ENCODE measurements at places on chromosomes 3 and 15. TPM values are rescaled to one million over a fixed set of nuclear protein-coding genes. Genes with fewer than 3 reads are reported as not detected.

Gene GOLGA8O
- total RNA-seq, result 2.0 TPM

Gene AHSG
- total RNA-seq, result not detected

Gene MESP2
- 0.20 TPM for total RNA-seq

Gene TRIM71
- total RNA-seq, result not detected

Gene OR5K2
- total RNA-seq, result not detected

DNA sequence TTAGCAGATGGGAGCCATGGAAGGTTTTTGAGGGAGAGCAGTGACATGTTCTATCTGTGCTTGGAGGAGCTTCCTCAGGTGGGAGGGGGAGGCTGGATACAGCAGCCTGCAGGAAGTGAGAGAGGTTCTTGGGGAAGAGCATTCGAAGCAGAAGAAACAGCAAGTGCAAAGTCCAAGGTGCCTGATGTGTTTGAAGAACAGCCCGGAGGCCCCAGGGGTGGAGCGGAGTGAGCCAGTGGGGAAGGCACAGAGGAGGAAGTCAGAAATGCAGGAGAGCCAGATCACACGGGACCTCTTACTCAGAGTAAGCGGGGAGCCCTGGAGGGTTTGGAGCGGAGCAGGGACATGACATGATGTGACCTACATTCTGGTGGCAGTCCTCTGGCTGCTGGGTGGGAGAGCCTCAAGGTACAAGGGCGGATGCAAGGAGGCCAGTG lies 10.8 kb downstream of the ITGA11 start:
- DNase-seq, result no peak

- no peak for DNase-seq
Measured at GRCh38 chr3:151113343-151113742, 27.9 kb downstream of the MED12L start.

- DNase-seq, result no peak
Measured at GRCh38 chr3:102699104-102699818, 264.4 kb downstream of the ZPLD1 start.

- no peak for DNase-seq
Measured at GRCh38 chr3:191414732-191415131, 46.2 kb upstream of the PYDC2 start.

GRCh38 chr3:49015765-49016164 lies 2.6 kb downstream of the DALRD3 start:
- no peak for DNase-seq

DNA sequence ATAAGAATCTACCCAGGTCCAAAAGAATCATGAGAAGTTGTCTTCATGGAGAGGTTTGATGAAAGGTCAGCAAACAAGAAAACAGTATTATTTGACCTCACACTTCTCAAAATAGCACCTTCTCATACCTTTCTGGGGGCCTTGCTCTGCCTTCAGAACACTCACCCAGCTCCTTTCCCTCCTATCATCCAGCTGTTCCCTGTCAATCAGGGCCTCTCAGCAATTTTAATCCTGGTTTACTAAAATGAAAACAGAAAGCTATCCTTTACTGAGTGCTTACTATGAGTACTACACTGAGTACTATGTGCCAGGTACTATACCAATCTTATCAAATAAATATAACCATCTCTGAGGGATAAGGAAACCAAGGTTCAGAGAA lies 138.6 kb downstream of the GAP43 start:
- no peak for DNase-seq

DNA sequence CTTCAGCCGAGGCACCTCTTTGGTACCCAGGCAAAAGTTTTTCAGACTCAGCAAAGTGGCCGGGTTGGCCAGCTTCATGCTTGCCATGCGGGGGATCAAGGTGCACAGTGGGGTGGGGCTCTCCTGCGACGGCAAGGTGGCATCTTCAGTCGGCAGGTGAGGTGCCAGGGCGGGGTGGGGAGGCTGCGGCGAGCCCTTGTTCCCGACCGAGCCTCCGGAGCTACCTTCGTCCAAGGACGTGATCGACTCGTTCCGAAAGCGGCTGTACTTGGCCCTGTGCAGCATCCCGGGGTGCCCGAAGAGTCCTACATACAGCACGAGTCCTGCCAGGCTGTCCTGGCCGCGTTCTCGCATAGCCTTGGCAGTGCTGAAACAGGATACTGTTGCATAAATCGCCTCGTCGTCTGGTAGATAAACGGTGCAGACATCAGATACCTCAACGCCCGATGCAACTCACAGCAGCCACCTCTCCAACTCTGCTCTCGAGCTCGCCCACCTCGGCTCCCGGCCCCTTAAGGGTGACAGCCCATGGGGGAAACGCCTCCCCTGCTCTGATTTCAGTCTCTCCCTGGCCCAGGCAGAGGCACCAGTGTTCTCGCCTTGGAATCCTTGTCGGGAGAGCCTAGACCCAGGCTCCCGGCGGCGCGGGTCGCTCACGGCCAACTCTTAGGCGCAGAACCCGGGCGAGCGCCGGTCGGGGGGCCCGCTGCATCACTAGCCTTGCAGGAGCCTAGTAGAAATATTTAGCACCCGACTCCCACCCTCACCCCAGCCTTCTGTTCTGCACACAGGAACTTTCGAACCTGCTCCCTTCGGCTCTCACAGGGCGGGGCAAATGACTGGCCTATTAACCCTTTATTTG lies 826 bp downstream of the SHC4 start:
- peak; percentile 59 for DNase-seq

DNA sequence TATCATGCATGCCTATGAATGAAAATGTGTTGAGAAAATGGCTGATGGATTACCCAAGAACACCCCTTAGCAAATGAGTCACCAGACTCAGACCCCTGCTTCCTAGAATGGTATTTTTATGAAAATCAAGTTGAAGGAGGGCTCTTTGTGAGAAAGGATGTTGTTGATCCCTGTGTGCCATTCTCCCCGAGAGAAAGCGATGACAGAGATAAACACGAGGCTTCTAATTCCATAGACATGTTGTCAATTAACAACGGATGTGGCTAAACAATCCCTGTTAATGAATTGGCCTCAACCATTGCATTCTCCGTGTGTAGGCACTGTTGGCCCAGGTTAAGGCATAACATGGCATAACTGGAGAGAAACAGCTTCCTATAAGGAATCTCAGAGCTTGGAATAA lies 5.8 kb upstream of the OXTR start:
- DNase-seq, result no peak

DNA sequence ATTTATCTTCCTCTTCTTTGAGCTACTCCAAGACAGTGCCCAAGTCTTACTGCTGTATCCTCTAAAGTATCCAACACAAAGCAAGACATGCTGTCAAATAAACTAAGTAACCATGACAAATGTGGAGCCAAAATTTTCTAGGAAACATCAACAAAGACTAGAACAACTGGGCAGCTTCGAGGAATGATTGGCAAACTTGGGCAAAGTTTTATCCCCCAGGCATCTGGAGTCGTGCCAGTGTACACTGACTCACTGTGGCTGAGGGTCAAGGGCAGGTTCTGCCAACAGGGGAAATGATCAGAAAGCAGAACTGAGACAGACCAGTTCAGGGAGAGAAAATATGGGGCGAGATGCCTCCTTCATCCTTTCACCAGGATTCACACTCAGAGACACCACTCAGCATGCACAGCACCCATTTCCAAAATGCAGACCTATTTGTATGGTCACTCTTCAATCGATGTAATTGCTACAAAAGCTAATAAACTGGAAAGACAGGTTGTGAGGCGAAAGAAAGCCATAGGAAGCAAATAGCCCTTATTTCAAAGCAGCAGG lies 65.8 kb downstream of the MB21D2 start:
- peak; percentile 50 for DNase-seq

Measured in left ventricle myocardium superior (tissue), 1 donor.